ENCODE measurements at places on chromosomes 4 and X. TPM values are rescaled to one million over a fixed set of nuclear protein-coding genes. Genes with fewer than 3 reads are reported as not detected.

DNA sequence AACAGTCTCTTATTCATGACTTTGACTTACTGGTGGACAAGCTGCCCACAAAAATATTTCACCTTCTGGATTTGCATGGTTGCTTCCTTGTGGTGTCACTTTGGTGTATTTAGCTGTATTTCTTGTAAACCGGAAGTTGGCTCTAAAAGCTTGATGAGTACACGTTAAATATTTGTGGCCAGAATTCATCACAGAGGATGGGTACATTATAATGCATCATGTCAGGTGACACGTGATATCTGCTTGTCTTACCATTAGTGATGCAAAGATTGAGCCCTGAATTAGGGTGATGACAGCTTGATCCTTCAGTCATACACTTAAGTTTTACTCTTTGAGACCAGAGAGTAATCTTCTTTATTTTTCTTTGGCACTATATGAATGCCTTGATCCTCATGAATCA is 188.3 kb upstream of the RPS6KA3 start:
- DNase-seq: no peak

C4orf50 gene
- not detected for total RNA-seq

GRCh38 chrX:132364313-132364712 is 124.5 kb downstream of the MBNL3 start:
- no peak for DNase-seq

GRCh38 chrX:31392513-31392912 is 320.7 kb upstream of the FTHL17 start:
- no peak for DNase-seq

GPR34 gene
- not detected for total RNA-seq

MAGEC1 gene
- not detected for total RNA-seq

KIAA1210 gene
- not detected for total RNA-seq

KIF4A gene
- total RNA-seq: 40.3 TPM

RBBP7 gene
- 146 TPM for total RNA-seq

PCDH10 gene
- total RNA-seq: not detected

- DNase-seq: no peak
Measured at GRCh38 chr4:114980932-114981708, 132.3 kb downstream of the NDST4 start.

DNA sequence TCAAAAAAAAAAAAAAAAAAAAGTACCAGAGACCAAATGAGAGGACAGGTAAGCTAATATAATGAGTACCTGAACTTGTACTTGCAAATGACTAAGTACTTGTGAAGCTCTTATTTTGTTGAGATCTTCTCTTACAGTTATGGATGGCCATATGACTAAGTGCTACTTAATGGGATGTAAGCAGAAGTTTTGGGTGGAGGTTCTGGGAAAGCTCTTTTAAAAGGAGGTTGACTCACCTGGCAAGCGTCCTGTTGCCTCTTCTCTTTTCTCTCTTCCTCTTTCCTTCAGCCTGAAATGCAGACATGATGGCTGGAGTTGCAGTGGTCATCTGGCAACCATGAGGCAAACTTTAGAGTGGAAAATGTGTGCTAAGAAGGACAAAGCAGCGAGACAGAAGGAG is 36.9 kb upstream of the MED14 start:
- DNase-seq: peak; percentile 54

DNA sequence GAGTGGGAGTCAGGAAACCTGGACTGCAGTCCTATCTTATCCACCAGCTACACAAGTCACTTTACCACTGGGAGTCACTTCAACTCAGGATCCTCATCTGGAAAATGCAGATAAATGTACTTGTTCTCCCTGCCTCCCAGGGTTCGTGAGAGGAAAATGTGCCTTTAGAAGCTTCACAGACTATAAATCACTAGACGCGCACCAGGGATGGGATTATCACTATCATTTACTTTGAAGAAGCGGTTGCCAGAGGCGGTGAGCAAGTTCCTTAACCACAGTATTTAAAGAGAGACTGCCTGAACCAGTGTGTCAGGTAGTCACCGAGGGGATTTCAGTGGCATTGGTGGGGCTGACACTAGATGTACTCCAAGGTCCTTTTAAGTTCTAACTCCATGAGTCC is 219.5 kb downstream of the HS6ST2 start:
- no peak for DNase-seq

TLR10 gene
- total RNA-seq: 0.30 TPM

DNA sequence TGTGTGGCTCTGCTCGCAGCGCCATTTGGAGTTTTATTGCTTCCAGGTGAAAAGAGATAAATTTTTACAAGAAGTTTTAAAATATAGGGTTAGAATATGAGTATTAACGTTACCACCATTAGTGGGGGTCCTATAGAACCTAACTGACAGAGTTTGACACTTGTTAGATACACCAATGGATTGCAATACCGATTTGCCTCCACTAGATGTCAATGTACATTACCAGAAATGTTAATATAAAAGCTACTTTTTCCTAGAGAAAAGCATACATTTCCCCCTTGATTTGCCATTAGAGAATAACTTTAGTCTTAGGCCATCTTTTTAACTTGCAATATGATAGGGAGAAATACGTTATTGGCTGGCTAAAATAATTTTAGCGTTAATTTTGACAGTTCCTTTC is 108.4 kb downstream of the LINC00632 start:
- no peak for DNase-seq

DNA sequence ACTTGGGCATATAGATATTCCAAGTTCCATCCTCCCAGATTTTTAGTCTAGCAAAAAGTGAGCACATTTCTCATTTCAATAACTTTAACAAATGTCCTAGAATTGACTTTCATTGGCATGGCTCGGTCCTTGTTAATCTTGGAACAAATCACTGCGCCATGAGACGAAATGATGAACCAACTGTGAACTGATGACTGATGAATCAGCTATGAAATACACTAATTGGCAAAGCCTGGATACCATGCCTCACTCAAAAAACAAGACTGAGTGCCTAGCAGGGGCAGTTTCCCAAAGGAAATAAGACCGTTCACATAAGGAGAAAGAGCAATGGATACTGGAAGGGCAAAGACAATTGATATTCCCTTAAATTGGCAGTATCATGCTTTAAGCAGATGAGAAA is 248.6 kb upstream of the VEGFC start:
- DNase-seq: no peak

Data from HCT116 (cell line).